ENCODE measurements at places on chromosomes 2 and 18.
A peak's percentile ranks its signal among the peaks of the same experiment; 100 is the strongest.

GRCh38 chr2:170013802-170014551 is 164.0 kb upstream of the MYO3B start:
- DNase-seq, result peak; percentile 89

GRCh38 chr2:236932831-236933361 is 152.8 kb upstream of the COPS8 start:
- no peak for DNase-seq

- DNase-seq, result no peak
Measured at GRCh38 chr2:148594216-148594615, 50.3 kb upstream of the EPC2 start.

DNA sequence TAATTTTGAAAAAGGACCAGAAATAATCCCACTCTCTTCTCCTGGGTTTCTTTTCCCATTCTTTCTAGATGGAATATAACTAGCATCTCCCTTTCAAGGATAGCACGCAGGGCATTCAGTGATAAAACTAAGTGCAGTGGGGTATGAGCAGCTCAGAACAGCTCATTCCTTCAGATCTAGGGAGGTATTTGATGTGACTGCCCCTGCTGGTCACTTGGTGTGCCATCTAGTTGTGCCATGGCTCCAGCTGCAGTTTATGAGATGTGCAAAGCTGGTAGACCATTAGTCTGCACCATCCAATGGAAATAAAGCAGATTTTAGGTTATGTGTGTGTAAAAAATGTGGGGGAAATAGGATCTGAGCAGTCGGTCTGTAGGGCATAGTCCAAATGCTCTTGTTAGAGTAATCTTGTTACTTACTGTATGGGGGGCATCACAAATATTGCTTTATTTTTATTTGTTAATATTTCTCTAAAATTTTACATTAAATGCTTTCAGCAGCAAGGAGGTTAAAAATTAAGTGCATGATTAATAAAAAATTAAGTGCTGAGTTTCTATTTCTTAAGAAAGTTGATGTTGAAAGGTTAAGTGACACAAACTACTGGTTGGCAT is 38.9 kb downstream of the CTAGE1 start:
- peak; percentile 28 for DNase-seq

DNA sequence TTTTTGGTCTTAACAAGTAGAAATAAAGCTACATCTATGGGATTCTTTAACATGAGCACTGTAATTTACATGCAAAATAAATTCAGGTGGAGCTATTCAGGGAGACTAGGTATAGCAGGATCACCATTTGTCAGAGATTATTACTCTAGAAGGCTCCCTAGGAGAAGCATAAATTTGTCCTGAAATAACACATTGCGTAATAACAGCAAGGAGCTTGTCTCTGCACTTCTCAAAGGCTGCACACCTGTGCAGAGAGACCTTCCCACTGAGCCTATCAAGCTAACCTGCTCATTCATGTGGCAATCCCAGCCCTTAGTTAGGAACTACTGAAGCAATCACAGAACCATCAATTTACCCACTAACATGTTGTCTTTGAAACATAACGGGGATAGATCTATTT is 437.4 kb upstream of the MC4R start:
- DNase-seq, result no peak

GRCh38 chr2:16653083-16653375 is 12.6 kb downstream of the CYRIA start:
- DNase-seq, result no peak

DNA sequence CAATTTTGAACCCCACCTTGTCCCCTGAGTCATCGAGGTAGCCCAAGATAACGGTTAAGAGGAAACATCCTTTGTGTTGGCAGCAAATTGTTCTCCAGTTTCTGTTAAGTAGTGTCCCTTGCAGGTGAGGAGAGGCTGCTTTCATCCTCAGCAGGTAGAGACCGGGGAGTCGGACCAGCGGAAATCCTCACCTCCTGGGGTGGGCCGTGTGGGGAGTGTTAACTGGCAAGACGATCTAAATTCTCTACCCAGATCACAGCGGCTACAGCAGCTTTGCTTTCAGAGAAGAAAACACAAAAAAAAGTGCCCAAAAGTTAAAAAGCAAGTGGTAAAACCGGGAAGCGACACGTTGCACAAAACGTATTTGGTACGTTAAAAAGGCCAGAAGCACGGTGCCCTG is 63.2 kb downstream of the ADI1 start:
- no peak for DNase-seq

DNA sequence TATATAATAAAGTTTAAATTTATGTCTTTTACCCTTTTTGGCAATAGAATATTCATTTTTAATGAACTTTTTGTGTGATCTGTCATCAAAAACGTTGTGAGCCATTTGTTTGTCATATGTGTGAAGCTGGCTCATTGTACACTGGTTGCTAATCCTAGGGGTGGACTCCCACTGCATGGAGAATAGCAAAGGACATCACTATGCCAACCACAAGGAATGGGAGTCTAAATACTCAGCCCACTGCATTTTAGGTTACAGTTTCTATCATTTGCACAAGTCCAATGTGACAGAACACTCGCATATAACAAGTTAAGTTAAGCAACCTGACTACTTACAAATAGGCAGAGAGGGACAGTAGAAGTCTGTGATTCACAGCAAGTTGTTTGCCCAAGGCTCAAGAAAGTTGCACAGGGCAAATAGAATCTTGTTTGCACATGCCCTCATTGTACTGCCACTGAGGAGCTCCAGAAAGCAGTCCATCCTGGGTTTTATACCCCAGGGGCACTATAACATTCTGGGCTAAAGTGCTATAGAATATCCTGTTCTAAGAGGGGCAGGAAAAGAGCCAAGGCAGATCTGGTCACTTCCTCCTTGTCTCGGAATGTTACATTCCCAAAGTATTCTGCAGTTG is 545.9 kb upstream of the GCFC2 start:
- DNase-seq, result no peak

- DNase-seq, result no peak
Measured at GRCh38 chr18:46888965-46889364, 28.3 kb downstream of the PIAS2 start.

DNA sequence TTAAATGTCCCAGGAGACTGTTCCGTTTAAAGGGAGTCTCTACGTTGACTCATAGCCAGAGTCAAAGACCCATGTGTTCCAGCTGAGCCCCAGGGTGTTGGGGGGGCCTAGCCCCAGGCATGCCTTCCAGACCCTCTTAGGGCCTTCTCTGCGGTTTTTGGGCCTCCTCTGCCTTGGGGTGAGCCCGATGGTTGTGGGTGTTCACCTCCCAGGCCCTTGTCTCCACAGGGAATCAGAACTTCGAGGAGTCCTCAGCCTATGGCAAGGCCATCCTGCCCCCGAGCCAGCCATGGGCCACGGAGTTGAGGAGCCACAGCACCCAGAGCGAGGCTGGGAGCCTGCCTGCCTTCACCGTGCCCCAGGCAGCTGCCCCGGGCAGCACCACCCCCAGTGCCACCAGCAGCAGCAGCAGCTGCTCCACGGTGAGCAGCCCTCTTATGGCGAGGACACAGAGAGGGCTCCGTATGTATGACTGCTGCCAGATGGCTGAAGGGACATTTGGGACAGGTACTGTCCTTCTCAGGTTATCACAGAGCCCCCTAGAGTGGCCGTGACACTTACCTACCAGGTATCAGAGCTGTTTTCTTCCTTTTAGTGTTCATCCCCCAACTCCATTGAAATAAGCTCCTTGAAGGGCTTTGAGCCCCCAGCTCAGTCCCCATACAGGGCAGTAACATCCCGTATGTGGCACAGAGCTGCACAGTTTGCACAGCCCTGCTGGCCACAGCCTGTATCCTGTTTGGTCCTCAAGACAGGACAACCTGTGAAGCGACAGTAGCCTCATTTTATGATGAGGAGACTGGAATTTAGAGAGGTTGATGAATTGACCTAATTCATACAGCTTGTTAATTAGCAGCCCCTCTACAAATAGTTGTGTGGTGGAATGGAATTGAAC is 80.7 kb downstream of the EPAS1 start:
- DNase-seq, result no peak

- no peak for DNase-seq
Measured at GRCh38 chr2:215556979-215557378, 121.1 kb upstream of the FN1 start.

DNA sequence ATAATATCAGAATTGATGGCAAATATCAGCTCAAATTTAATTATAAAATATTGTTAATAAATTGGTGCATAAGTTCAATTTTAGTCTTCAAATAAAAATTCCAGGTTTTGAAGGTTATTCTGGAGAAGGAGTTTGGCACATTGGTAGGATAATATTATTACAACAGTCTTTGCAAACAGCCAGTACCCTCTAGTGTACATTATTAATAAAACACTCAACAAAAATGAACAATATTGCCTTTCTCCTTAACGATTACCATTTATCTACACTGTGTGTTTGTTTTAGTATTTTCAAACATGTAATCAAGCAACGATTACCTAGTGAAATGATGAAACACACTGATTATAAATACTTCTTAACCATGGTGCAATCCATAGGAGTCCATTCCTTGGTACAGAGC is 334.0 kb upstream of the FSIP2 start:
- no peak for DNase-seq

DNA sequence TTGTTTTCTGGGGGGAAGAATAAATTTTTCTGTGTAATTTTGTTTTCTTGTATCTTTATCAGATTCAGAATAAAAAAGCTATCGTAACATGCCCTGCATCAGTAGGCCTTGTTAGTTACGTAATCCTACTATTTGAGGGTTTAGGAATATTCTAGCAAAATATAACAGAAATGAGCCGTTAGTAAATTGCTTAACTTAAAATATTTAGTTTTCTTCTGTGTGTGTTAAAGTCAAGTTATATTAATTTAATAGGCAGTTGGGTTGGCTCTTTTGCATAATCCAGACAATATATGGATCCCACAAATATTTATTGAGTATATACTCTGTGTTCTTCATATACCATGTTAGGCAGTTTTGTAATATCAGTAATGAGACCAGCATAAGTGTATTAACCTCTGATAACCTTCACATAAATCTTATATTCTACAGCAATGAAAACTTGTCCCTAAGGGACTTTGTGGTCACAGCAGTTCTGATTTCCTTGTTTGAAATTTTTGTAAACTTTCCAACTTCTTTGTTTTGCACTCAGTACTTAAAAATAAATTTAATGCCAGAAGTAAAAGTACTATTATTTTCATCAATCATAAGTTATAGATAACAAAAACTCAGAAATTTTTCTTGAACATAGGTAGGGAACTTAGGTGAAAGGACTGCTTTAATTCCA is 151.9 kb downstream of the FMNL2 start:
- no peak for DNase-seq

DNA sequence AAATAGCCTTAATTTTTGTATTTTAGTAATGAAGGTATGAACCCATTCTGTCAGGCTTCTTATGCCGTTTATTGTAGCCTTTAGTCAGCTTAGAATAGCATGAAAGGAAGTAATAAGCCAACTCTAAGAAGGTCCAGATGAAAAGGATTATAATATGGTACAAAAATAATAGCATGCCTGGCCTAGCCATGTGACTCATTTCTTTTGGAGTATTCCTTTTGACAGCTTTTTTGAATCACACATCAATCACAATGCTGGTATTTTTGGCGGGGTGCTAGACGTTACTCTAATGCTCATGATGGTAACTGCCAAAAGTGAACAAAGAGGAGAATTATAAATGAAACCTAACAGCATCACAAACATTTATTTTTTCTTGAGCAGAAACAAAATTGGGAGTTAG is 19.9 kb downstream of the FMNL2 start:
- no peak for DNase-seq

GRCh38 chr2:83615511-83615910 is 843.6 kb downstream of the SUCLG1 start:
- DNase-seq, result no peak

- DNase-seq, result no peak
Measured at GRCh38 chr18:56910967-56911366, 235.9 kb upstream of the BOD1L2 start.

DNA sequence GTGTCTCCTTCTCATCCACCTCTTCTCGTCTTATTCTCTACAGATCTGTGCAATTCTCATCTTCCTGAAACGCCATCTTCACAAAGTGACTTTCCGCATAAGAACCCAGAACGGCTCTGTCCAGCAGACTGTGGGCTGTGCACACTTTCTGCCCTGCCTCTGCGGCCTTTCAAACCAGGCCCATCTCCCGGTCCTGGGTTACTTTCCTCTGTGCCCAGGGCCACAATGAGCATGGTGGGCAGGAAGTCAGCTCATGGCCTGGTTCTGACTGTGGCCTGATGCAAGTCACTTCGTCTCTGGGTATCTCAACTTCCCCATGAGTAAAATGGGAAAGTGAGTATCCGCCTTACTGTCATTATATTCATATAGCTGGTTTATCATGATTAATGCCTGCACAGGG is 71.7 kb upstream of the TMEM200C start:
- no peak for DNase-seq

DNA sequence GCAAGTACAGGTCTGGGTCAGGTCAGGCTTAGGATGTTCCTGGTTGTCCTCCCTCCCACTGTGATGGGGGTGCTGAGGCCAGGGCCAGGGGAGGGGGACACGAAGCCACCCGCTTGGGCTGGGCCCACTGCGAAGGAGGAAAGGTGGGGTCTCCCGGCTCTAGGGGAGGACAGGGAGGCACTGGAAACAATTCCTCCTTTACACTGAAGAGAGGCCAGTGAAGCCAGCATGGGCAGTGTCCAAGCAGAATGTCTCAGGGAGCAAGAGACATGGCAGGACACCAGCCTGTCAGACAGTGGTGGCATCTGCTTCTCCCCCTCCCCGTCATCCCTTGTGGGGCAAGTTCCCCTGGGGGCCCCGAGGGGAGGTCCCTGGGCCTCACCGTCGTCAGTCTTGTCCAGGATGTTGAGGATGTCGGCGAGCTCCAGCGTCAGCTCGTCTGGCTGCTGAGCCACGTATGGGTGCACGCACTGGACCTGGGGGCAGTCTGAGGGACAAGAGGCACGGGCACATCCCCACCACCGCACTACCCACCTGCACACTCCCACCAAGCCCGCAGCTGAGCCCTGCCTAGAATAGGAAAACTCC is 10.8 kb downstream of the SNORC start:
- DNase-seq, result no peak

DNA sequence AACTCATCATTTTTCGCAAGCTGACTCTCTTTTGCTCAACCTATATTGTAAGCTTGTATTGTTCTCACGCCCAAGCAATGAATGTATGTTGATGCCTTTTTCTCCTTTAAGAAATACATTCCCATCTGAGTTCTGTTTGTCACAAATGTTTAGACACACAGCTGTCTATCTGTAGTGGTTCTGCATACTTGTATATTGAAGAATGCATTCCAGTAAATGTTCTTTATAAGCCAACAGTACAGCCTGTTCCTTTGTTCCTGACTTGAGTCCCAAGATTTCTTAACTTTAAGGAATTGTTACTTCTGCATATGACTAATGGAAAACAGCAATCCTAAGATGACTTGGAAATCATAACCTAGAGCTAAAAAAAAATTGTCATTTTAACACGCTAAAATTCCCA is 849.1 kb upstream of the POU3F3 start:
- no peak for DNase-seq

GRCh38 chr2:74026687-74027241 is 42.1 kb downstream of the TET3 start:
- no peak for DNase-seq

- DNase-seq, result no peak
Measured at GRCh38 chr2:189797902-189798301, 13.7 kb downstream of the PMS1 start.

GRCh38 chr18:76376225-76376624 is 118.8 kb downstream of the ZNF516 start:
- DNase-seq, result no peak

Data from K562 (cell line).